Endothelial cell of umbilical vein (primary cell): ENCODE measurements at places on chromosomes 2 and 18.
A peak's percentile ranks its signal among the peaks of the same experiment; 100 is the strongest.

- DNase-seq, result peak; percentile 86
Measured at GRCh38 chr2:42569883-42570282, 1.5 kb downstream of the MTA3 start.

GRCh38 chr2:96253006-96253405 is 12.8 kb downstream of the TMEM127 start:
- DNase-seq, result no peak

GRCh38 chr2:164126960-164127660 is 391.3 kb upstream of the FIGN start:
- no peak for DNase-seq

- peak; percentile 5 for DNase-seq
Measured at GRCh38 chr2:160783474-160783873, 289.9 kb upstream of the RBMS1 start.

DNA sequence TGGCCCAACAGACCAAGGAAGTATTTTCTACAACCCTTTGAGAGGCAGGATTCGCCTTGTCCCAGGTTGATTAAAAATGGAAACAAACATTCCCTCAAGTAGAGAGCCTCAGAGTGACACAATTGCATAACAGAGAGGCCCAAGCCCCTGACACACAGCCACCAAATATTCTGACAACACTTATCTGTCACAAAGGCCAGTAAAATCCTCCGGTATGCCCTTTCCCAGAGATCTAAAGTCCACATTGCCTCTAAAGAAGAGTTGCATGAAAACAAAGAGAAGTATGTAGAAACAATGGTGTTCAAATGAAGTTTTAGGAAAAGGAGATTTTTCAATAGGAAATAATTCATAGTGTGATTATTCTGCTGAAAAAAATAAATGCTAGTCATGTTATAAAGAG is 32.1 kb downstream of the DSEL start:
- DNase-seq, result no peak

GRCh38 chr2:19139386-19139785 is 219.0 kb downstream of the OSR1 start:
- no peak for DNase-seq

DNA sequence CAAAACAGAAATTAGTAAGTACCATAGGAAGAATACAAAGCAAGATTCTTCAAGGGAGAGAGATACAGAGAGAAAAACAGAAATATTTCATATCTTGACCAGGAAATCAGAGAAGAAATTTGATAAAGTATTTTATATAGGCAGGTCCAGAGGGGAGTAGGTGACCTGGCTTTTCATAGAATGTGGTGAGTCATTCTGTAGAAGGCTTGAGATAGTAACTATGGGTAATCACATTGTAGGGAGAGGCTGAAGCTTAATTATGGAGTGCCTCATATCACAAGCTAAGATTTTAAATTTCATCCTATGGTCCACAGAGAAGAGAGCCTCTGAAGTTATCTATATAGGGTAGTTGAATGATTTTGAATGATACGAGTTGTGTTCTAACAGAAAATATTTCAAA is 195.0 kb upstream of the CYRIA start:
- no peak for DNase-seq

DNA sequence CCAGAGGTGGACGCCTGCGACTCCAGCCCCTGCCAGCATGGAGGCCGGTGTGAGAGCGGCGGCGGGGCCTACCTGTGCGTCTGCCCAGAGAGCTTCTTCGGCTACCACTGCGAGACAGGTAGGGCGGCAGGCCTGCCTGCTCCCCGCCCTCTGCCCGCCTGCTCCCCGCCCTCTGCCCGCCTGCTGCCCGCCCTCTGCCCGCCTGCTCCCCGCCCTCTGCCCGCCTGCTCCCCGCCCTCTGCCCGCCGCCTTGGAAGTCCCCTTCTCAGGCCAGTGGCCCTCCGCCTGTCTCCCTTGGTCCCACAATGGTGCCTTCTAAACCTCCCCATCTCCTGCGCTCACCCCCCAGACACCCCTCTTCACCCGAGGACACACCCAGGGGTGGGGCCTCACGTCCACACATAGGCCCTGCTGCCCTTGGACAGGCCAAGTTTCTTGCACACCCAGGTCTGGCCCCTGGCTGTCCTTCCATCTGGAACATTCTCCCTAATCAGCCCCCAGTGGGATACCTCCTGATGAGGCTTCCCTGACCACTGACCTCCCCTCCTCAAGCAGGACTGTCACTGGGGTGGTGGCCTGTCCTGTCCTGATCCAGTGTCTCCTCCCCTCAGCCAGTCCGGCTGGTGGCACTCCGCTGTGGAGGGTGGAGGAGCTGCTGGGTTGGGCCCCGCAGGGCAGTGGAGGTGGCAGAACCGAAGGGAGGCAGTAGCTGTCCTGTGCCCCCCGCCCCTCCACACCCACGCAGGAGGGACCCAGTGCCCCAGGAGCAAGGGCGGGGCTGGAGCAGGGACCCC is 37.9 kb downstream of the MTERF4 start:
- DNase-seq, result peak; percentile 4

GRCh38 chr2:155111070-155111469 is 412.6 kb downstream of the KCNJ3 start:
- no peak for DNase-seq

GRCh38 chr2:54880428-54880827 is 157.0 kb downstream of the EML6 start:
- DNase-seq, result no peak

DNA sequence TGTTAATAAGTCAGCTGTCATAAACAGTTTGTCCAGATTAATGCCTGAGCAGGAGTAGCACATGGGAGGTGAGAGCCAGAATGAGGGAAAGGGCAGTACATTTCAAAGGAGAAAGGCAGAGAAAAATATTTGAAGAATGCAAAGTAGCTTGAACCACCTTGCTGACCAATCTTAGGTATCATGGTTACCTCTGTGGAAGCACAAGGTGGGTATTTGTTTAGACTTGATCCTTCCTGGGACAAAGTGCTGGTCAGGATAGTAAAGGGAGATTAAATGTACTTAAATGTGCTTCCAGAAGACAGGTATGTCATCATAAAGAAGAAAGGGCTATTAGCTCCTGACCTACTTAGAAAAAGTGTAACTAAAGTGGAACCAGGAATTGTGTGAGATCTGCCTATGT is 105.0 kb downstream of the LRRTM1 start:
- DNase-seq, result no peak

GRCh38 chr2:954687-955000 is 4.0 kb downstream of the SNTG2 start:
- DNase-seq, result no peak
